ENCODE measurements at places on chromosomes 1 and 21. TPM values are rescaled to one million over a fixed set of nuclear protein-coding genes. Genes with fewer than 3 reads are reported as not detected.

DNA sequence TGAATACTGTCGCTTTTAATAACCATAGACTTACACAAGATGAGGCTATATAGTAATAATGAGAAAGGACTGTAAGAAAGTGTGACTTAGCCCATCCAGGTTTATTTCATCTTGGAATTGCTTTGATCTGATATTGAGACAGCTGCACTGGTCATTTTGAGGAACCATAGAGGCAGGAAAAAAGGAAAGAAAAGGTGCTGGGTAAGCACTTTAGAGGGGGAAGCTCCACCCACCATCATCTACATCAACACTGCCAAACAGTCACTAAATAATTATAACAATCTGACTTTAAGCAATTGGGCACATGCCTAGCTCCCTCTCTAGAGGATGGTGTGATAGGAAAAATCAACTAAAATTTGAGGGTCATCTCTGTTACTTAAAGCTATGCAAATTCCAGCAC, 70.6 kb upstream of the ST6GALNAC3 start:
- no peaks in the 10 kb centered on the region for H3K4me1 ChIP-seq
- no peaks in the 10 kb centered on the region for H3K36me3 ChIP-seq
- H3K4me3 ChIP-seq, result no peak overlapping the region
- no peaks in the 10 kb centered on the region for H3K27me3 ChIP-seq
- no peak for DNase-seq

DNA sequence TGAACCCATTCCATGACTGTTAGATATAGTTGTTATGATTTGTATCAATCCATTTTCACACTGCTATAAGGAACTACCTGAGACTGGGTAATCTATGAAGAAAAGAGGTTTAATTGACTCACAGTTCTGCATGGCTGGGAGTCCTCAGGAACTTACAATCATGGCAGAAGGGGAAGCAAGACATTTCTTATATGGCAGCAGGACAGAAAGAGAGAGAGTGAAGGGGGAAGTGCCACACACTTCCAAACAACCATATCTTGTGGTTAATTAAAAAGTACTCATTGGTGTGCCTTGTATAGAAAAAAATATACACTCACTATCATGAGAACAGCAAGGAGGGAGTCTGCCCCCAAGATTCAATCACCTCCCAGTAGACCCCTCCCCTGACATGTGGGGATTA, 137.6 kb upstream of the NBPF11 start:
- no peak overlapping the region for H3K4me3 ChIP-seq
- H3K36me3 ChIP-seq, result no peaks in the 10 kb centered on the region
- H3K27me3 ChIP-seq, result no peaks in the 10 kb centered on the region
- H3K27ac ChIP-seq, result no peak overlapping the region
- no peaks in the 10 kb centered on the region for H3K4me1 ChIP-seq
- DNase-seq, result no peak

- H3K4me3 ChIP-seq, result no peak overlapping the region
- H3K36me3 ChIP-seq, result no peaks in the 10 kb centered on the region
- no peak overlapping the region for H3K27ac ChIP-seq
- H3K27me3 ChIP-seq, result no peaks in the 10 kb centered on the region
- DNase-seq, result no peak
Observed at GRCh38 chr1:60558236-60558635, 484.7 kb upstream of the C1orf87 start.

DNA sequence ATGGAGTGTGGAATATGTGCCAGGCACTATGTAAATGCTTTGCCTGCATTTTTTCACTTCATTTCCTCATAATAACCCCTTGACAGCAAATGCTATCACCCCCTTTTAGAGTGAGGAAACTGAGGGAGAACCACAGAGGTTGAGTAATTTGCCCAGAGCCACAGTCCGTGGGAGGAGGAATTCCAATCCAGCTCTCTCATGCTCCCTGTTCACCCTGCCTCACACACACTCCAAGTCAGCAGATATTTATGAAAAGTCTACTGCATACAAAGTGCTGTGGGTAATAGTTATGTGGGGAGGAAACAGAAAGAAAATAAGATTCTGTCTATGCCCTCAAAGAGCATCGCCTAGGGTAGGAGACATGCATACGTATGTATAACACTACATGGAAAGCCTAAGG, 30.9 kb upstream of the RBM15 start:
- no peak for DNase-seq
- no peak overlapping the region for H3K4me3 ChIP-seq
- H3K36me3 ChIP-seq, result no peaks in the 10 kb centered on the region
- H3K4me1 ChIP-seq, result no peaks in the 10 kb centered on the region

GRCh38 chr1:50099654-50100053, 9.1 kb upstream of the ELAVL4 start:
- no peak overlapping the region for H3K4me3 ChIP-seq
- DNase-seq, result no peak
- H3K27me3 ChIP-seq, result no peaks in the 10 kb centered on the region

DNA sequence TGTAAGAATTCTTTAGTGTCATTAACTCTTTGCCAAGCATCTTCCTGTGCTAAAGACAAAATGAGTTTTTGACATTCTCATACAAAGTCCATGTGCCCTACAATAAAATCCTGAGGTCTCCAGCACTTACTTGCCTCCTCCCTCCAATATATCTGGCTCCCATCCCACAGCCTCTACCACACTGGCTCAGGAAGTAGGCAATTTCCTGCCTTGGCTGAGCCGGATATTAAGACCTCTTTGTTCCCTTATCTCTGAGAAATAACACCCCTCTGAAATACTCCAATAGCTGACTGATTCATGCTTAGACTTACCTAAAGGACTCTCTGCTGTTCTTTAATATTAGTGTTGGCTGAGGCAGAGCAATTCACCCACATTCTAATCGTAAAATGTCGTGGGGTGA, 37.6 kb upstream of the GORAB start:
- H3K4me3 ChIP-seq, result no peak overlapping the region
- H3K27ac ChIP-seq, result no peak overlapping the region
- no peaks in the 10 kb centered on the region for H3K36me3 ChIP-seq
- no peaks in the 10 kb centered on the region for H3K4me1 ChIP-seq

DNA sequence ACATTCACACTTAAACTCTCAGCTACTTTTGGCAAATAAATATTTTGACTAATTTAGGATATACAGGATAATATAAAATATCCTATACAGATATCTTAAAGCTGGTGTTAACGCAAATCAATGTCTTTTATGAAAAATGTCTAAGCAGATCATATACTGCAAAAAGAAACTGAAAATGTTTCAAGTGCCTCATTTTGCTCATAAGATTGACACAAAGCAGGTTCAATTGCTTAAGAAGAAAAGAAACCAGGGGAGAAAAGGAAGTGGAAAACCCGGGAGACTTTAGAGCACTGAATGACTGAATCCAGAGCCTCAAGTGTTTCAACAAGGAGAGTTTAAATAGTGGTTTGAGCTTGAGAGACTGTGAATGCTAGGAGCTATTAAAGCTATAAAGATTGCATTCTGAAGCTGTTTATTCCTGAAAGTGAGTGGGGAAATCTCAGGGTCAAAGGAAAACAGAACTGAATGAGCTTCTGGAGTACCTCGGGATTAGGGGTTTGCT, 1943.0 kb downstream of the MRPL39 start:
- H3K27ac ChIP-seq, result no peak overlapping the region
- H3K36me3 ChIP-seq, result no peaks in the 10 kb centered on the region
- H3K27me3 ChIP-seq, result no peaks in the 10 kb centered on the region
- no peak for DNase-seq
- no peak overlapping the region for H3K4me3 ChIP-seq

Gene ESRRG
- polyA plus RNA-seq, result 0.69 TPM

Gene PLPPR4
- polyA plus RNA-seq, result 0.74 TPM

Gene TCP10L
- polyA plus RNA-seq, result 0.74 TPM
